ENCODE measurements at places on chromosomes 3 and 15.

GRCh38 chr3:187640569-187641059, 29.6 kb downstream of the SST start:
- DNase-seq = no peak

DNA sequence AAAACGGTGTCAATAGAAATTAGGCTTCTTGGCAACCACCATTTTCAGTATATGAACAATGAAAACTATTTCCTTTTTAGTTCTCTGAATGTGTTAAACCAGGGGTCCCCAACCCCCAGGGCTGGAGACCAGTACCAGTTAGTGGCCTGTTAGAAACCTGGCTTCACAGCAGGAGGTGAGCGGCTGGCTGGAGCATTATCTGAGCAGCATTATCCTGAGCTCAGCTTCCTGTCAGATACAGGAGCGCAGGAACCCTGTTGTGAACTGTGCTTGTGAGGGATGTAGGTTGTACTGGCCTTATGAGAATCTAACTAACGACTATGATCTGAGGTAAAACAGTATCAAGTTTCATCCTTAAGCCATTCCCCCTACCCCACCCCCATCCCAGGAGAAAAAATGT, 328.7 kb downstream of the ZBBX start:
- DNase-seq = no peak

- no peak for DNase-seq
Observed at GRCh38 chr3:16665282-16665741, 60.1 kb upstream of the DAZL start.

DNA sequence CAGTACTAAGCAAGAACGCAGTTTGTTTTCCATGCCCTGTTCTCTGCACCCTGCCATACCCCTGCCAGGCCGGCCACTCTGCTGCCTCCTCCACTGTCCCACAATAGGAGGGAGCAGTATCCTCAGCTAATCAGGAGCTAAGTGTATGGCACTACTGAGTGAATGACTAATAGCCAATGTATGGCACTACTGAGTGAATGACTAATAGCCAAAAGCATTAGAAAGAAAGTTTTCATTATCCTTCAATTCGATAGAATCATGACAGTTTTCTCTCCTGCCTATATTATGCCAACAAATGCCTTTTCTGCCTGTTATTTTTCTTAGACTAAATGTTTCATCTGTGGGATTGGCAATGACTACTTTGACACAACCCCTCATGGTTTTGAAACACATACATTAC, 107.5 kb upstream of the CHRM5 start:
- DNase-seq = no peak

- DNase-seq = no peak
Observed at GRCh38 chr3:161266731-161267150, 45.6 kb downstream of the NMD3 start.

- no peak for DNase-seq
Observed at GRCh38 chr3:123861081-123861836, 22.9 kb downstream of the MYLK start.

- no peak for DNase-seq
Observed at GRCh38 chr15:33656168-33656567, 312.1 kb upstream of the CHRM5 start.

GRCh38 chr3:12536423-12536822, 8.9 kb downstream of the MKRN2OS start:
- DNase-seq = no peak

DNA sequence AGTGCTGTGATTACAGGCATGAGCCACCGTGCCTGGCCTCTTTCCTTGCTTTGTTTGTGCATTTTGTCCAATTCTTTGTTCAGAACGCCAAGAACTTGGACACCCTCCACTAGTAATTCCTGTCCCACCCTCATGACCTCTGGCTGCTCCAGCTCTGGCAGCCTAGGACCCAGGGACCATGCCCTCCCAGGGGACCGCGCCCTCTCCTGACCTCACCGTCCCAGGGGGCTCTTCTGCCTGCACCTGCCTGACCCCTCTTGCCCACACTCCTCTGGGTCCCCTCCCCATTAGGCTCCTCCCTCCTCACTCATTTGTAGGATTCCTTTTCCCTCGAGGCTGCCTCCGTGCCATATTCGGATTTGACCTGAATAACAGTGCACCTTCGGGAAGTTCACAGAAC, 41.1 kb downstream of the FSD2 start:
- DNase-seq = no peak

DNA sequence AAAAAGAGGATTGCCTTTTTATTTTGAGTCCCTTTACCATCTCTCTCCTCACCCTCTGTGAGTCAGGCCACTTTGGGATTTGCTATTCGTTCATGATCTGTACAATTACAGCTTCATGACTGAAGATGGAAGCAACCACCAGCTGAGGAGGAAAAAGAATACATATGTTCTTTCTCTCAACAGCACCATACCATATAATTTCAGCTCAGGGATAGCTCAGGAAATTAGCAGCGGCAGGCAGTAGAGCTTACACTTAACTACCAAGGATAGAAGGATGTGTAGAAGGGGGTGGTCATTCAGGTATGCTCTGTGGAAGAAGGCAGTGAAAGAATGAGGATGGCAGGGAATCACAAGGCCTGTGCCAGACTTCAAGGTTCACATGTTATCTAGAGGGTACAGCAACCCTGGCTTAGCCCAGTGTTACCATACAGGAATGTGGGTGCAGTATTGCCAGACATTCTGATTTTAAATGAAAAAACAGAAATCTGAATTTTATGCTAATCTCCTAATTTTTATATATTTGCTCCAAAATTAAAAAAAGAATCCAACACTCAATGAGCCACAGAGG, 17.9 kb downstream of the PLS1 start:
- DNase-seq = no peak

DNA sequence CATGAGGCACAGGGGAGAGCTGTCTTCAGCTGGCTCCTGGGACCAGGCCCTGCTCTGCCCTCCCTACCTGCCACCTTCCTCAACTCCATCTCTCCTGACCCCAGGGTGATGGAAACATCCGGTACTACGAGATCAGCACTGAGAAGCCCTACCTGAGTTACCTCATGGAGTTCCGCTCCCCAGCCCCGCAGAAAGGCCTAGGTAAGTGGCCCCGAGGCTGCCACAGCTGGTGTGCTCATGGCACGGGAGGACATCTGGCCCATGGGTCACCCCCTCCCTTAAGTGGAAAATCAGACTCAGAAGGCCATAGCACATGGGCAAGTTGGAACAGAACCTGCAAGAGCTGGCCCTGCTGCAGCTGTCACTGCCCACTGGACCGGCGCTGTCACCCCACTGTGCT, 105.6 kb downstream of the ANP32A start:
- no peak for DNase-seq

DNA sequence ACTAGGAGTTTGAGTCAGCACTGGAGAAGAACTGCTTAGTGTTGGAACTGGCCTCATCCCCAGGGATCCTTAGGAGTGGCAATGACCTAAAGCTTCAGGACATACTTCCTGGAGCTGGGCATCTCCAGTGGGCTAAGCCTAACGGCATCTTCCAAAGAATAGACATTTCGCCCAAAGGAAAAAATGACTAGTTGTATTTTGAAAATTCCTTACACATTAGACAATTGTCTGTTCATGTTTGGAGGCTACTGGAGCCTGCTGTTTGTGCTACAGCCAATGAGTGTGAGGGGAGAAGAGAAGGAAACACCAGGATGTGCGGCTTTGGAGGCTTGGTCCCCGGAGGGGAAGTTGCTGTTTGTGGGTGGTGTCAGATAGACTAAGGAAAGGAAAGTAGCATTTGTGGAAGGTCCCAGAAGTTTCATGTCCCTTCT, 77.6 kb downstream of the POLR2M start:
- DNase-seq = no peak

- no peak for DNase-seq
Observed at GRCh38 chr15:67992411-67992810, 61.7 kb upstream of the PIAS1 start.

GRCh38 chr3:197425485-197426120, 127.2 kb upstream of the DLG1 start:
- no peak for DNase-seq

- DNase-seq = no peak
Observed at GRCh38 chr3:32405711-32406323, 14.2 kb downstream of the CMTM7 start.

- peak; percentile 51 for DNase-seq
Observed at GRCh38 chr3:11624161-11624560, 19.6 kb downstream of the VGLL4 start.

DNA sequence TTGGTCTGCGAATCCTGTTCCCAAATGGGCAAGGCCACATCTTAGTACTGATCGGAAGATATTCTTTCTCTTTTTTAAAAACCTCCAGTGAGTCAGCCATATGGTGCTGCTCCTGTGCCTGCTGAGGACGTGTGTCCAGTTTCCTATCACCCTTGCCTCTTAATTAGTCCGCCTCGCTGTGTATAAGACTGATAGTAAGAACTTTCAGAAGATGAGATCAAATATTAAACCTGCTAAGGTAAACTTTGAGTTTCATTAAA, 612 bp downstream of the UBA5 start:
- DNase-seq = no peak

- DNase-seq = no peak
Observed at GRCh38 chr3:185283374-185283935, 29.6 kb upstream of the EHHADH start.

Data from stimulated activated naive CD4-positive, alpha-beta T cell (primary cell).